ENCODE measurements at places on chromosomes 16 and 17.
A peak's percentile ranks its signal among the peaks of the same experiment; 100 is the strongest.

- no peak for DNase-seq
Measured at GRCh38 chr17:56595108-56595418, 1.6 kb downstream of the NOG start.

DNA sequence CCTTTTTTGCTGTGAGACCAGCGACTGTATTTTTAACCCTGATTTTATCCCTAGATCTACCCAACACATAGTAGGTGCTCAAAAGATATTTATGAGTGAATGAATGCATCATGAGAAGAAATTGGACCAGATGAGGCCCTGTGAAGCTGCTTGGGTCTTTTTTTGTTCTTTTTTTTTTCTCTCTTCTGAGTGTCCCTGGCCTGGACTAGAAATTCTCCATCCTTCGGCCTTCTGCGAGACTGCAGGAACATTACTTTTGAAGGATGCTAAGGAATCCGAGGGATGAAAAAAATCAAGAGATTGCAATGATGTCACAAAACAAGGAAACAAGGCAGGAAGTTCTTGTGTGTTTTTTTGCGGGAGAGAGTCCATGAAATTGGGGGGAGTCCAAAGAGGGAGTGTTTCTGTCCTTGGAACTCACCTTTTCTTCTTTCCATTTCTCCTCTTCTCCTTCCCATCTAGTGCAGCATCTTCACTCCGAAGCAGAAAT, 560 bp upstream of the RUSF1 start:
- DNase-seq = no peak

GRCh38 chr16:59971264-59971663, 1237.1 kb upstream of the GOT2 start:
- no peak for DNase-seq

DNA sequence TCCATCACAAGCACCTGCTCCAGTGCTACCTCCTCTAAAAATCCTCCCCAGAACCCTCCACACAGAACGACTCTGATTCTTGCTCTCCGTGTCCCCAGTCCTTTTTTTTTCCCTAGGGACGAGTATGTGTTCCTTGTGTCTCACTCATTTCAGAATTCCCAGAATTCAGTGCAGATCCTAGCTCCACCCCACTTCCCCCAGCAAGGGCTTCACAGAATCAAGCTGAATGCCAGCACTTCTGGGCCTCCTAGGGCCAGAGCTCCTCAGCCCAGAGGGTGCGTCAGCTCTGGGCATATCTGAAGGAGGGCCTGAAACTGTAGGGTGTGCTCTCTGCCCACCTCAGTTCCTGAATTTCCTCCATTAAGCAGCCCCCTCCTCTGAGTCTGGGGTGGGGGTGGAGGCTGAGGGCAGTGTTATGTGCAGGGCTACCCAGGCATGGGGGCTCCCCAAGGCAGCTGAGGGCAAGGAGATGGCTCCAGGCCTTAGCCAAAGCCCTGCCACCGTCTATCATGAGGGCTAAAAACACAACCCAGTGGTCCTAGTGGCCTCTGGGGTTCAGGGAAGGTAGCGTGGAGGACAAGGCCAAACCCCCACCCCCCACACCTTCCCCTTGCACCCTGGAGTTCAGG, 6.5 kb downstream of the UNC119 start:
- no peak for DNase-seq

- DNase-seq = no peak
Measured at GRCh38 chr16:11539641-11540050, 47.1 kb downstream of the LITAF start.

DNA sequence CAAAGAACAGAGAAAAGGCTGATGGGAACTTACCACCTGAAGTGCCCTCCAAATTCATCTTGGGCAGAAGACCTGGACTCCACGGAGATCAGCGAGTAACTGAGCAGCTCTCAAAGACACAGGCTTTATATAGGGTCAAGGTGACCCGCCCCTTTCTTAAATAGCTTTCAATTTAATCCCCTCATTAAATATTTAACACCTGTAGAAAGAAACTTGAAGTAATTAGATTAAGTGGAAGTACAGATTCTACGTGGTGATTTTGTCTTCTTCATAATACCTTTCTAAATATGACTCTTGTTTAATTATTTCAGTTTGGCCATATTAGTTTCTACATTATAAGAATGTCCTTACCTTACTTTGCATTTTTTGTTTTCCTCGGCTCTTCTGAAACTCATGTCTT, at the start of gene DUXB:
DUXB (minus strand) TSS at position 101 of the 400 bp plus-strand sequence; CDS start at position 58, 43 bp downstream.
- peak; percentile 35 for DNase-seq

GRCh38 chr17:33135691-33136090, 144.0 kb downstream of the SPACA3 start:
- no peak for DNase-seq

- no peak for DNase-seq
Measured at GRCh38 chr17:83124871-83125514, 45.6 kb downstream of the METRNL start.

All from NCI-H524 treated with DMSO at 0.1 percent for 48 hours (cell line).